H1 (cell line): ENCODE measurements at places on chromosomes 16 and 17. TPM values are rescaled to one million over a fixed set of nuclear protein-coding genes. Genes with fewer than 3 reads are reported as not detected.
A peak's percentile ranks its signal among the peaks of the same experiment; 100 is the strongest.

- no peak for DNase-seq
Measured at GRCh38 chr16:30875871-30876801, 17.7 kb downstream of the BCL7C start.

XYLT2 gene
- polyA plus RNA-seq: 29.9 and 38.2 TPM in 2 replicates

DNA sequence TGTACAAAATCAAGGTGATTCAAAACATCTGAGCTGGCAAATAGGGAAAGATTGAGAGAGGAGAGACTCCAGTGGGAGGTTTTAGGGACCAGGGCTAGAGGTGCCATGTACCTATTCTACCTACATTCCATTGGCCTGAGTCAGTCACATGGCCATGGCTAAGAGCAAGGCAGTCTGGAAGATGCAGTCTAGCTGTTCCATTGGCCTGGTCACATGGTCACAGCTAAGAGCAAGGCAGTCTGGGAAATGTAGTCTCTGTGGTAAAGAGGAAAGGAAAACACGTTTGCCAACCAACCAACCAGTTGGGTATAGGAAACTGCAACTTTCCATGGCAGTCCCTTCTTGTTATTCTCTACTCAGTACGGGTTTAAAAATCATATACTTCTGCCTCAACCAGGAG is 369.1 kb downstream of the XYLT1 start:
- DNase-seq: no peak

GRCh38 chr17:21272881-21273792 is 11.4 kb upstream of the MAP2K3 start:
- no peak for DNase-seq

ZPBP2 gene
- not detected in 2 replicates for polyA plus RNA-seq

PPP1R27 gene
- 0.27 and 0.30 TPM in 2 replicates for polyA plus RNA-seq

GRCh38 chr17:39548494-39549225 is 59.1 kb downstream of the NEUROD2 start:
- DNase-seq: no peak

DNA sequence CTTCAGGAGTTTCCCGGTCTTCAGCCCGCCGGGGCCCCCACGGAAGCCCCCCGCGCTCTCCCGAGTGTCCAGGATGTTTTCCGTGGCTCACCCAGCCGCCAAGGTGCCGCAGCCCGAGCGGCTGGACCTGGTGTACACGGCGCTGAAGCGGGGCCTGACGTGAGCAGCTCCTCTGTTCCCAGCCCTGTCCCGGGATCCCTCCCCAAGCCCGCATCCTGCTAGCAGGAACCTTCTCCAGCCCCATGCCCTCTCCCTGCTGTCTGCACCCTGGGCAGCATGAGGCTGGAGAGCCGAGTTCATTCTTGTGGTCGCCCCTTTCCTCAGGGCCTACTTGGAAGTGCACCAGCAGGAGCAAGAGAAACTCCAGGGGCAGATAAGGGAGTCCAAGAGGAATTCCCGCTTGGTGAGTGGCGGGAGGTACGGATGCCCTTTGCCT is 10.1 kb downstream of the RIPOR1 start:
- DNase-seq: peak; percentile 62

GRCh38 chr17:49871211-49871610 is 23.3 kb upstream of the TAC4 start:
- no peak for DNase-seq

RPAIN gene
- 37.0 and 54.5 TPM in 2 replicates for polyA plus RNA-seq
